ENCODE measurements at places on chromosomes 7 and 10.

DNA sequence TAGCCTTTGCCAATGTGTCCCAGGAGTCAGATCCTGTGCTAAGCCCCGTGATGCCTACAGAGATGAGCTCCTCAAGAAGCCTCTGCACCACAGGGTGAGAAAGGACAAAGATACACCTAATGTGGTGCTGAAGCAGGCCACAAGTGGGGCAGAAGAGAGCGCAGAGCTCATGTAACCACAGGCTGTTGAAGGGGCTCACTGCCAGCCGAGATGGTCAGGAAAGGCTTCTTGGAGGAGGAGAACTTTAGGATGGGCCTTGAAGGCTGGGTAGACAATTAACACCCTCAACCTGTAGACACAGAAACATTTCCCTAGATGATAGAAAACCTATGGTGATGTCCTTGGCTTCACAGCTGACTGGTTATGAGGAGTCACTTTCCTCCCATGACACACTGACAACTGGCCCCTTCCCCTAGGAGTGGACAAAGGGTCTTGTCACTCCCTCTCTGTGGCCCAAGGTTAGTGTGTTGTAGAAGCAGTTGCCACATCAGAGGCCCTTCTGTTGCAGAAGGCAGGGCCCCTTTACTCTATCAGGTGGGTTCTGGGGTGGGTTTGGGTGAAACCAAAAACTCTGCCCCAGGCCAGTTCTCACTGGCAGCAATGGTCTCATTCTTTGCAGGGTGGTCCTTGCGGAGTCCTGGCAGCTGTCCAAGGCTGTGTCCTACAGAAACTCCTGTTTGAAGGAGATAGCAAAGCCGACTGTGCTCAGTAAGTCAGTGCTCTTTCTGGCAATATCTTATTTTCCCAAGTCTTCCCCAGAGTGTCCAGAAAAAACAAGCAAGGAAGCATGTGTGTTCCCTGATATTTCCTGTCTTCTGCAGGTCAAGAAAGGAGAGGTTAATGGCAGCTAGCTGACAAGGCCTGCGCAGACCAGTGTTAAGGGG is 69.2 kb downstream of the MINDY4 start:
- no peak for DNase-seq

GRCh38 chr10:17146892-17147291 is 17.3 kb upstream of the CUBN start:
- no peak for DNase-seq

DNA sequence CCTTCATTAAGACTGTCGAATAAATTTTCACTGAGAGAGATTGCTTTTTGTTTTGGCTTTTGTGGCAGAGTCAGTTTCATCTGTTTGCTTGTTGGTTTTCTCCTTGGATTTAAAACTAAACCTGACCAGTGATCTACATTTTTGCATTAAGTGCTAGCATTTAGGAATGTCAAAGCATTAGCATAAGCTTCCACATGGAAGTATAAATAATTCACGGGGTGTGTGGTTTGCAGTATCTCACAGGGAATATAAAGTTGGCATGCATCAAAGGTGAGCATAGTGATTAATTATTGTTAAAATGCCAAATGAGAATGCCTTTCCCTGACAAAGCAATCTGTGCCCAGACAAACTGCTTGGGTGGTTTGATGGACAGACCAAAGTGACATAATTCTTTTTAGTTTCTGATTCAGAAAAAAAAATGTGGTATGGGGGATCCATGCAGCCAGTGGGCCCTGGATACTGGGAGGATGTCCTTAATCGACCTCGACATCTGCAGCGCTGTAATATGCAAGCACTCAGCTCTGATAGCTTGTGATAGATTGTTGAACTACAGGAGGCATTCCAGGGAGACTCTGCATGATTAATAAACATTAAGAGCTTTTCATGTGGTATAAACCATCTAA is 339.3 kb upstream of the POM121L12 start:
- DNase-seq: no peak

GRCh38 chr7:4684846-4685245 is 2.8 kb downstream of the FOXK1 start:
- DNase-seq: no peak

GRCh38 chr10:50972591-50972990 is 87.2 kb upstream of the A1CF start:
- no peak for DNase-seq

- DNase-seq: no peak
Observed at GRCh38 chr7:120718361-120718760, 139.6 kb downstream of the TSPAN12 start.

Measured in CD8-positive, alpha-beta T cell (primary cell).